NCI-H526 (cell line): ENCODE measurements at places on chromosomes 5 and 9.

GRCh38 chr5:158538506-158539074, 561.1 kb downstream of the EBF1 start:
- DNase-seq: peak; percentile 60

- no peak for DNase-seq
Observed at GRCh38 chr5:6710070-6710469, 3.2 kb upstream of the TENT4A start.

DNA sequence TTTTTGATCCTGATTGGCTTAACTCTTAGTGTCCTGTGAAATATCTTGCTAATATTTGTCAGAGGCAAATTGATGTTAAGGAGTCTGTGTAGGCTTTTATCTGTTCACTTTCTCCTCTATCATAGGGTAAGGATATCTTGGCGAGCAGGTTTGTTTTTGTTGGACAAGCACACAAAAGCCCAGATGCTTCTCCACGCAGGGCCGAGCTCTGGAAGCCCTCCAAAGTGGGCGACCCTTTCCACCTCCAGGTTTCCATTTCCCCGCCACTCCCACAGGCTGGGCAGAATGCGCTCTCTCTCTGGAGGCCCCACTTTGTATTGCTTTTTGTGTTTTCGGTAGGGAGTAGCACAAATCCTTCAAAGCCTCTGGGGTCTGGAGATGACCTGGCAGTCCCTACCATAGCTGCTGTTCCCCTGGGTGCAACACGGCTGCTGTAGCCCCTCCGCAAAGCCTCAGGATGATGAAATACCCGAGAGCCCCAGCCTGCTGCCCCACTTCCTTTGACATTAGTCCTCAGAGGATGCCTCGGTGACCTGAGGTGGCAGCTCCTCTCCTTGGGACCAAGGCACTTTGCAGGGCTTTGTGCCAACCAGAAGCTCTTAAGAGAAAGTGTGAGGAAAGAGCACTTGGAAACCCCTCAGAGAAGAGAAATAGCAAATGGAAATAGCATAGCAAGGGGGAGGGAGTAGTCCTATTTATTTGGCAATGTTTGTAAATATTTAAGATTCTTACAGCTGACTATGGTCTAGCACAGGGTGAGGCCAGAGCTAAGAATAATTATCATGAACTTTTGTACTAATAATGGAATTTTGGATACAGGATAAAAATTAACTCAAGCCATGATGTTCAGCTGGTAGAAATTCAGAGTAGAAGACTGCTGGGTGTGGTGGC, 122.8 kb downstream of the ARHGEF28 start:
- no peak for DNase-seq

- DNase-seq: no peak
Observed at GRCh38 chr9:72996684-72997314, 43.9 kb upstream of the ALDH1A1 start.

- no peak for DNase-seq
Observed at GRCh38 chr9:136474974-136475865, 7.6 kb downstream of the SEC16A start.

DNA sequence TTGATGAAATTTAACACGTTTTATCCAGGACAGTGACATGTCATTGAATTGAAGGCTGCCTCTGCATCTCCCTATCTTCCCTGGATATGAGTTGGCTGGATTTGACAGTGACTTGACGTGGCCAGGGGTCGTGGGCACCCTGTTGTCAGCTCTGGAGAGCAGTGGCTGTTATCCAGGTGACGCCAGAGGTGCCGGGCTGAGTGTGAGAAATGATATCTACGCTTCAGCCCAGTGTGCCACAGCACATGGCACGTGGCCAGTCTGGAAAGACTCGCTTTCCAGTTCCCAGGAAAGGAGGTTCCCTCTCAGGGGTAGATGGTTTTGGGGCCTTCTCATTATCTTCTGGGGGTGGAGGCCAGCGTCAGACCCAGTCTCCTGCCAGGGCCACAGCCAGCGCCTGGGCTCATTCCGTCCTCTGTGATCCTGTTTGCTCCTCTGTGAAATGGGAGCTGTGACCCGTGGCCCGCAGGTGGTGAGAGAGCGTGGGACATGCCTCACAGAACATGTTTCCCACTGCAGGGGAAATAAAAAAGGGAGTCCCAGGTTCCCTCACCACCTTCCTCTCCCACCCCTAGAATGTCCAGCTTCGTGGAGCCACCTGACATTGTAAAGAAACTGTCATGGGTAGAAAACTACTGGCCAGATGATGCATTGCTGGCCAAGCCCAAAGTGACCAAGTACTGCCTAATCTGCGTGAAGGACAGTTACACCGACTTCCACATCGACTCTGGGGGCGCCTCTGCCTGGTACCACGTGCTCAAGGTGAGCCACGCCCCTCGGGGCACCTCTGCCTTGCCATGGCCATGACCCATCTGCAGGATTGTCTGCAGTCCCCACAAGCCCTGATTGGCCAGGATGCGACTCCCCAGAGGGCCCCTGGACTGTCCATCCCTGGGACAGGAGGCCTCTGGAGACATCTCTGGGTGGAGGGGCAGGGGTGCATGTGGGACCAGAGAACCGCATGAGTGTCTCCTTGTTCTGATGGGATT, 76.5 kb downstream of the PHF2 start:
- DNase-seq: no peak

GRCh38 chr9:126526218-126527108, 87.3 kb upstream of the LMX1B start:
- no peak for DNase-seq
